CD4-positive, alpha-beta T cell treated with Interleukin-15 for 4 hours (primary cell): ENCODE measurements at places on chromosomes 6 and 20.
A peak's percentile ranks its signal among the peaks of the same experiment; 100 is the strongest.

DNA sequence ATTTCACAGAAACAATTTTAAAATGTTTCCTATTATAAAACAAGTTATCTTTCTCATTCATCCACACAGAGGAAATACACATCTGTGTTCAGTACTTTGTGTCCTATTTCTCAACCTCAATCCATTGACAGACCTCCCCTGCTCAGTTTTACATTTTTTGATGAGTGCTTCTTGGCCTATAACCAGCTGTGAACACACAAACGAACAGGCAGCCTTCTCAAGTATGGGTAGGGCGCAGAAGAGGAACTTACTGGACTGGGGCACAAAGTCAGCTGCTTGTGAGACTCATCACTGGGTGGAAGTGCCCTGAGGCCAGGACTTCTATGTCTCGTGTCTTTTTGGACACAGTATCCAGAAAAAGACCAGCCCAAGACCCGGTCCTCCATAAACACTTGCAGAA, 2.8 kb downstream of the RPS6KA2 start:
- no peak for DNase-seq

DNA sequence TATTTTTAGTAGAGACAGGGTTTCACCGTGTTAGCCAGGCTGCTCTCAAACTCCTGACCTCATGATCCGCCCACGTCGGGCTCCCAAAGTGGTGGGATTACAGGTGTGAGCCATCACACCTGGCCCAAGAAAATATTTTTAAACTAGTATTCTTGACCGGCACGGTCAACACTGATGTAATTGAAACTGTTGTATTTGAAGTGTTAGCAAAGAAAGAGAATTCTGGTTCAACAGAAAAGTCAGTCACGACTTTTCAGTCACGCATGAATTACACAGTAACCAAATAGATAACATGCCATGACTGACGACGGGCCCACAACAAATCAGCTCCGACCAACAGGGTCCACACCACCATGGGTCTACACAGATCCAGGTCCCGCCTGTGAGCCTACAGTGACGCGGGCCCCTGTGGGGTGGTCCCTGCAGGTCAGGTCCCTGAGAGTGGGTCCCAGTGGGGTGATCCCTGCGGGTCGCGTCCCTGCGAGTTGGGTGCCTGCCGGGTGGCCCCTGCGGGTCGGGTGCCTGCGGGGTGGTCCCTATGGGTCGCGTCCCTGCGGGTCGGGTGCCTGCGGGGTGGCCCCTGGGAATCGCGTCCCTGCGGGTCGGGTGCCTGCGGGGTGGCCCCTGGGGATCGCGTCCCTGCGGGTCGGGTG, 1.0 kb downstream of the GMEB2 start:
- DNase-seq: peak; percentile 7

GRCh38 chr6:33980176-33981175, 165.4 kb downstream of the GRM4 start:
- DNase-seq: no peak

DNA sequence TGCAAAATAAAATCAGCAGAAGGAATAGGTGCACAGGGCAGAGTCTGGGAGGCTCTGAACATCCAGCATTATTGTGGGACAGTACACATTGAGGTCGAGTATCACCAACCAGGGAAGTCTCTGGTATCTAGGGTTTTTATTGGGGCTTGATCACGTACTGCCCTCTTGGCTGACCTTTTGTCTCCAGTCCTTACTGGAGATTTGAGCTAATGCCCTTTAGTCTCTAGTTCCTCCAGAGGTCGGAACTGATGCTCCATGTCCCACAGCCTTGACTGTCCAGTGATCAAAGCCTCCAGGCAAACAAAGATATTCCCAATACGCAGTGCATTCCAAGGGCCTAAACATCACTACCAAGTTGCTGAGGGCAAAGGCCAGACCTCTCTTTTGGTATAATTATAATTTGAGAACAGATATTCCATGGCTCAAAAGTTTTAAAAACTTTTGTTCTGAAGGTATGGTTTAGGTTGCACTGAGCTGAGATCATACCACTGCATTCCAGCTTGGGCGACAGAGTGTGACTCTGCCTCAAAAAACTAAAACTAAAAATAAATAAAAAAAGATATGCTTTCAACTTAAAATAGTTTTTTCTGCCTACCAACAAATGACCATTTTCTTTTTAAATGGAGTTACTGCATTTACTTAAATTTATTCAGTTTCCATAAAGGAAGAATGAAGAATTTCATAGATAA, 56.9 kb upstream of the DYNLRB1 start:
- DNase-seq: no peak

- no peak for DNase-seq
Observed at GRCh38 chr6:6409397-6410030, 89.1 kb upstream of the F13A1 start.

GRCh38 chr20:15642109-15642508, 931.1 kb downstream of the KIF16B start:
- no peak for DNase-seq

DNA sequence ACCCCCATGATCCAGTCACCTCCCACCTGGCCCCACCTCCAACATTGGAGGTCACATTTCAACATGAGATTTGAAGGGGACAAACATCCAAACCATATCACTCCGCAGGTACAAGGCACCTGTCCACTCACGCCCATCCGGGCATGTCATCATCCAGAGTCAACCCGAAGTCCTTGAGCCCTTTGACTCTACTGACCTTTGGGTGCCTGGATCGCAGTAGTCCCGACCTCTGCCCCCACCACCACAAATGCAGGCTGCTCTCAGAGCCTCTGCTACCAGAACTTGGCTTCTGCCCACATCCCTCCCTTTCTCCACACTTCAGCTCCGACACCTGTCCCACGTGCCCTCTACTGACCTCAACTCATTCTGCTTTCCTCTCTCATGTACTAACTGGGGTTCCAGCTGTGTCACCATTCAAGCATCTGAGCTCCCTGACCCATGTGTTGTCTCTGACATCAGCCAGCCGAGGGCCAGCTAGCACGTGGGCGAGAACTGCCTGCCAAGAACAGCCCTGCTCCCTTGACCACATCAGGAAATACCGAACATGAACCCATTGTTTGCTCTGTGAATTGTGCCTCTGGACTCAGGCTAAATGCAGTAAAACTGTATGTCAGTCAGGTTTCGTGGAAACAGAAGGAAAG, 498.3 kb upstream of the SULF2 start:
- DNase-seq: no peak

DNA sequence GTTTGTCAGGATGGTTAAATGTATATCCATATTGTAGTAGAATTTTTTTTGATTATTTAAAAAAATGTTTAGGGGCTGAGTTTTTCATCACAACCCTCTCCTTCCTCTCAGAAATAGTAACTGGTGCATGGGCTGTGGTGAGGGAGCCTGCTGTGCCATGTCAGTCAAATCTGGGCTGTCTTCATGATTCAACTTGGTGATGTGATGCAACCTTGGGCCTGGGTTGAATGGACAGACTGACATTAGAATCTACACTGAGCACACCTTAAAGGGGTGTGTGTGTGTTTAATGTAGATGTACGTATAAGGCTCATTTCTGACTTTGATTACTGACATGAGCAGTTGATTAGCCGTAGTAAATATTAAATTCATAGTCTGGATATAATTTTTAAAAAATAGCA, 3.7 kb downstream of the TJAP1 start:
- no peak for DNase-seq

DNA sequence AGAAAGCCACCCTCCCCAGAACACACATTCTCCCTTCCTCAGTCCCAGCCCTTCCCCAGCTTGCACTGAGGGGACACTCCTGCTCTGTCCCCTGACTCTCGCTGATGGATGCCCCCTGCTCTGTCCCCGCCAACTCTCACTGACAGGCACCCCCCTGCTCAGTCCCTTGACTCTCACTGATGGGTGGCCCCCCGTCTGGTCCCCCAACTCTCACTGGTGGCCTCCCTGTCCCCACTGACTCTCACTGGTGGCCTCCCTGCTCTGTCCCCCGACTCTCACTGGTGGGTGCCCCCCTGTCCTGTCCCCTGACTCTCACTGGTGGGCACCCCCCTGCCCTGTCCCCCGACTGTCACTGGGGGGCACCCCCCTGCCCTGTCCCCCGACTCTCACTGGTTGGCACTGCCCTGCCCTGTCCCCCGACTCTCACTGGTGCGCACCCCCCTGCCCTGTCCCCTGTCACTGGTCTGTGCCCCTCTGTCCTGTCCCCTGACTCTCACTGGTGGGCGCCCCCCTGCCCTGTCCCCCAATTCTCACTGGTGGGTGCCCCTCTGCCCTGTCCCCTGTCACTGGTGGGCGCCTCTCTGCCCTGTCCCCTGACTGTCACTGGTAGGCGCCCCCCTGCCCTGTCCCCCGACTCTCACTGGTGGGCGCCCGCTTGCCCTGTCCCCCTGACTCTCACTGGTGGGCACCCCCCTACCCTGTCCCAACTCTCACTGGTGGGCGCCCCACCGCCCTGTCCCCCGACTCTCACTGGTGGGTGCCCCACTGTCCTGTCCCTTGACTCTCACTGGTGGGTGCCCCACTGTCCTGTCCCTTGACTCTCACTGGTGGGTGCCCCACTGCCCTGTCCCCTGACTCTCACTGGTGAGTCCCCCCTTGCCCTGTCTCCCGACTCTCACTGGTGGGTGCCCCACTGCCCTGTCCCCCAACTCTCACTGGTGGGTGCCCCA, 60.9 kb downstream of the GINS1 start:
- DNase-seq: no peak

DNA sequence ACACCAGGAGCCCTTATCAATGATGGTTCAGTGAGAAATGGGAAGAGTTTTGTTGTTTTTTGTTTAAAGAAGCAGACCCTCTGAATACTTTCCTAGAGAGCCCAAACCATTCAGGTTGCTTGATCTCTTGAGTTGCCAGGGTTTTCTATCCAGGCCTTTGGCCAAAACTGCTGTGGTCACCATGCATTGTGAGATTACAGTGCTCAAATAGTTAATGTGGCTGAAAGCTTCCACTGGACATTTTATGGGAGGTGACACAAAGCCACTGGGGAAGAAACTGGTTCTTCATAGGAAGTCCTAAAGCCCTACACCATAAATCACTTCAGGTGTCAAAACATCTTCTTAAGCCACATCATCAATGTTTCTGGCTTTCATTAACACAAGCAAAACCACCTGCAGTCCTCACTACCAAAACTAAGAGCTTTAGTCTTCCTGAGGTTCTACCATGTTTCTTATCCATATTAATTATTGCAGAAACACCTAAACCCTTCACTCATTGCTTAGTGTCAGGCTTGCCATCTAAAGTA, 101.6 kb downstream of the IBTK start:
- no peak for DNase-seq

DNA sequence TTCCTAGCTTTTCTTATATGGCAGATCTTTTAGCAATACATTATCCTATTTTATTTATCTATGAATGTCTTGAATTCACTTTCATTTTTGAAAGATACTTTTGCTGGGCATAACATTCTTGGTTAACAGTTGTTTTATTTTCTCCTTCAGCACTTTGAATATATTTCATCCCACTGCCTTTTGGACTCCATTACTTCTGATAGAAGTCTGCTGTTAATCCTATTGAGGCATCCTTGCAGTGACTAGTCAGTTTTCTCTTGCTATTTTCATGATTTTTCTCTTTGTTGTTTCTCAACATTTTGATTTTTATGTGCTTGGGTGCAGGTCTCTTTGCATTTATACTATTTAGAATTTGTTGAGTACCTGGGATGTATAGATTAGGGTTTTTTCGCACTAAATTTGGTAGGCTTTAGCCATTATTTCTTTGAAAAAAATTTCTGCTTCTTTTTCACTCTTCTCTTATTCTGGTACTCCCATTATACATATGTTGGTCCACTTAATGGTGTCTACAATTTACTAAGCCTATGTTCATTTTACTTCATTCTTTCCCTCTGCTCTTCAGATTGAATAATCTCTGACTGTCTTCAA, 53.2 kb downstream of the PHACTR3 start:
- DNase-seq: no peak

GRCh38 chr6:49849213-49849907, 17.0 kb downstream of the CRISP1 start:
- peak; percentile 25 for DNase-seq

DNA sequence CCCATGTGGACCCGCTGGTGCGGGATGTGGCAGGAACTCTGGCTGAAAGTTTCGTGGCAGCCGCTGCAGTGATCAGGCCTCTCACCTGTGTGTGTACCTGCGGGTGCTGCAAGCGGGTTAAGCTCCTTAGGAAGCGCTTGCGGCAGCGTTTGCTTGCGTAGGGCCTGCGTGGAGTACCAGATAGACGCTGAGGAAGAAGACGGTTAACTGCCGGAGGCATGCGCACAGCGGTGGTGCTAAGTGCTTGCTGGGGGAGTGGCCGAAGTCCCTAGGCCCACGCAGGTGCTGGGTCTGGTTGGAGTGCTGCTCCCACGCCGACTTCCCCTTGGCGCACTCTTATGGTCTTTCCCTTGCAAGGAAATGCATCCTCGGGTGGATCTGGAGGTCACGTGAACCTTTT, 23.0 kb downstream of the ZSCAN31 start:
- DNase-seq: no peak

DNA sequence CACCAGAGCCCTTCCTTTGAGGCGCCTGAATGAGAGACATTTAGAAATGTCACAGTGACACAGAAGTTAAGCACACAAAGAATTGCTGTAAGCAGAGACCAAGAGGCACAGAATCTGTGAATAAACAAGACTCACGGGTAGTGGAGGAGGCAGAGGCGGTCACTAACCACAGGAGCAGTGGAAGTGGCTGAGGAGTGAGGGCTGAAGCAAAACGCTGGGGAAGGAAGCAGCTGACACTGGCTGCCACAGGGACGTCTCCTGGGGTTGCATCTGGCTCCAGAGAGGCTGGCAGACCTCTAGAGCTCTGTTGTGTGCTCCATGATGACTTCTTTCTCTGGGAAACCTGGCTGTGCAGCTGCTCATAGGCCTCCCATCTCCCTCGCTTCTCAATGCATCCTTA, 65.0 kb upstream of the SLC2A12 start:
- DNase-seq: no peak

GRCh38 chr6:2127484-2127911, 117.9 kb downstream of the GMDS start:
- no peak for DNase-seq

GRCh38 chr6:54813892-54814291, 32.7 kb upstream of the FAM83B start:
- no peak for DNase-seq

DNA sequence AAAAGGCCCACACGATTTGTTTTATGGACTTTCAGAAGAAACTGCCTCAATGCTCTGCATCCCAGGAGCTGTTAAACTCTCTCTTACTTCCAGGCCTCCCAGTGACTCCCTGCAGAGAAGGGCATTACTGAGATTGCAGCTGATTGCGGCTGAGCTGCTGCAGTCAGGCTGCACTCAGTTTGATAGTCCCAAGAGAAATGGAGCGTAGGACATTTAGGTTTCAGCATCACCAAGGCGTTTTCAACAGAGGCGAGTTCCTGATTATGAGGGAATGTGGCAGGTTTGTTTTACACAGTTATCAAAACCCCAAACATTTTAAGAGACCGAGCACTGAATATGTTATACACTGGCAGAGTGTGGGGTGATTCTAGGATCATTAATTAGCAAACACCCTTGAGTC, 145.6 kb downstream of the TBX18 start:
- DNase-seq: no peak
